ENCODE measurements at places on chromosomes 4 and X.
A peak's percentile ranks its signal among the peaks of the same experiment; 100 is the strongest.

DNA sequence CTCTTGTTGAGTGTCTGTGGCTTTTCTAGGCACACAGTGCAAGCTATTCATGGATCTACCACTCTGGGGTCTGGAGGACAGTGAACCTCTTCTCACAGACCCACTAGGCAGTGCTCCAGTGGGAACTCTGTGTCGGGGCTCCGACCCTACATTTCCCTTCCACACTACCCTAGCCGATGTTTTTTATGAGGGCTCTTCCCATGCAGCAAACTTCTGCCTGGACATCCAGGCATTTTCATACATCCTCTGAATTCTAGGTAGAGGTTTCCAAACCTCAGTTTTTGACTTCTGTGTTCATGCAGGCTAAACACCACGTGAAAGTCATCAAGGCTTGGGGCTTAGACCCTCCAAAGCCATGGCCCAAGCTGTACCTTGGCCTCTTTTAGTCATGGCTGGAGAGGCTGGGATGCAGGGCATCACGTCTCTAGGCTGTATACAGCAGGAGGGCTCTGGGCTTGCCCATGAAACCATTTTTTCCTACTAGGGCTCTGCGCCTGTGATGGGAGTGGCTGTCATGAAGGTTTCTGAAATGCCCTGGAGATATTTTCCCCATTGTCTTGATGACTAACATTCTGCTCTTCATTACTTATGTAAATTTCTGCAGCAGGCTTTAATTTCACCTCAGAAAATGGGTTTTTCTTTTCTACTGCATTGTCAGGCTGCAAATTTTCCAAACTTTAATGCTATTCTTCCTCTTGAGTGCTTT is 249.8 kb upstream of the CPEB2 start:
- no peak for DNase-seq

DNA sequence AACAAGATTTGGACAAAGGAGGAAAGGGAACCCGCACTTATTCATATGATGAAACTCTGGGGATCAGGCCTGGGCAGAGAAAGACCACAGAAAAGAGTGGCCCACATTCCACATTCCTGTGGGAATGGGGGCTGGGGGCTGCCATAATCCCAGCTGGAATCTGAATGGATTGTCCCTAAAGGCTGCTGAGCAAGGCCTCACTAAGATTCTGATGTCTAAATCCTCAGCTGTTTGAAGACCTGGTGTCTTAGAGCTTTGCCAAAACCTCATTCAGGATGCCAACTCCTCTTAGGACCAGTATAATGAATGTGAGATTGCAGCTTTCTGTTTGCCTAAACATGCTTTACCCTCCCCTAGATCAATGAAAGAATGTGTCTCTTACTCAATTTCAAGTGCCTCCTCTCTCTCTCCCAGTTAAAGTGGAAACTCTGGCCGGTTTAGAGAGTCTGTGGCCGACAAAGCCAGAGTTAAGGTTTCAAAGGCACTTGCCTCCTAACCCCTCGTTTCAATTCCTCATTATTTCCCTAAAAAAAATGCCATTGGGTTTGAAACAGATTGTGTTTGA is 33.3 kb upstream of the GPC4 start:
- no peak for DNase-seq

- no peak for DNase-seq
Observed at GRCh38 chr4:13542577-13543031, 1.7 kb downstream of the NKX3-2 start.

GRCh38 chr4:25925486-25926201 is 11.6 kb downstream of the SMIM20 start:
- DNase-seq: peak; percentile 10

- DNase-seq: no peak
Observed at GRCh38 chrX:3191796-3192195, 150.5 kb downstream of the ARSF start.

DNA sequence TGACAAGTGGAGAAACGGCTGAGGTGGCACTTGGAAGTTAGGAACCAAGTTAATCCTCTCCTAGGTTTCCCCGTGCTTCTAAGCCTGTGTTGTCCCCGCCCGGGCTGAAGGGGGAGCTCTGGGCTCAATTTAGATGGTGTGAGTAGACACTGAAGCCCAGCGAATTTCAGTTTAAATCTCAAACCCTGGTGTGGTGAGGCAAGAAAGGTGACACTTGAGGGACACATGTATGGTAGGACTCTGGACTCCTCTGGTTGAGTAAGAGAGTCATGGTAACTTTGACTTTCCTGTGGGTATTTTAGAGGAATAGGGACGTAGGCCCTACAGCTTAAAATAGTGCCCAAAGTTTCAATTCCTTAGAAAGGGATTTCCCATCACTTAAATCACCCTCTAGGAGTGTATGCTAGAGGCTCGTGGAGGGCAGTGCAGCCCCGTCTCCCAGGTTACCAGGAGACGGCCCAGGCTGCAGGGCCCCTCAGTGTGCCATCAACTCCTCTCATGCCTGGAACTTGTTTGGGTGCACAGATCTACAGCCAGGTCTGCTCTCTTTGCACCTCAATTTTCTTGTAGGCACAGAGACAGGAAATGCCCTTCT is 24.0 kb downstream of the HAND2 start:
- no peak for DNase-seq

DNA sequence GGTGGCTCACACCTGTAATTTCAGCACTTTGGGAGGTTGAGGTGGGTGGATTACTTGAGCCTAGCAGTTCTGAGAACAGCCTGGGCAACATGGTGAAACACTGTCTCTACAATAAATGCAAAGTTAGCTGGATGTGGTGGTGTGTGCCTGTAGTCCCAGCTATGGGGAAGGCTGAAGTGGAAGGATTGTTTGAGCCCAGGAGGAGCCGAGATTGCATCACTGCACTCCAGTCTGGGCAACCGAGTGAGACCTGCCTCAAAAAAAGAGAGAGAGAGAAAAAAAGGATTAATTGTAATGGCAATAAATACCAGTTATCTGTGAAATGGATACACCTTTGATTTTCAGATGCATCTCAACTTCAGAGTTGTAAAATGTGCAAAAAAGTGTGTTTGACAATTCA is 58.8 kb downstream of the SPRY1 start:
- DNase-seq: no peak

GRCh38 chr4:3039706-3040366 is 34.5 kb downstream of the HTT-AS start:
- no peak for DNase-seq

- no peak for DNase-seq
Observed at GRCh38 chrX:49214996-49215526, 15.1 kb upstream of the SYP start.

GRCh38 chrX:7133050-7133440 is 14.5 kb upstream of the STS start:
- no peak for DNase-seq

Measured in NCI-H1436 treated with DMSO at 0.1 percent for 48 hours (cell line).